ENCODE measurements at places on chromosomes 2 and 18. TPM values are rescaled to one million over a fixed set of nuclear protein-coding genes. Genes with fewer than 3 reads are reported as not detected.

- H3K36me3 ChIP-seq = no peaks in the 10 kb centered on the region
- H3K4me3 ChIP-seq = no peak overlapping the region
- H3K27ac ChIP-seq = no peak overlapping the region
- no peak for DNase-seq
- H3K4me1 ChIP-seq = no peaks in the 10 kb centered on the region
Measured at GRCh38 chr2:6474161-6475140, 391.3 kb downstream of the CMPK2 start.

- no peak overlapping the region for H3K4me3 ChIP-seq
- no peak for DNase-seq
- no peak overlapping the region for H3K27ac ChIP-seq
- H3K27me3 ChIP-seq = no peaks in the 10 kb centered on the region
- H3K36me3 ChIP-seq = no peaks in the 10 kb centered on the region
Measured at GRCh38 chr18:57547260-57547659, 39.2 kb downstream of the FECH start.

GRCh38 chr2:152028182-152028862, 70.5 kb downstream of the CACNB4 start:
- no peaks in the 10 kb centered on the region for H3K36me3 ChIP-seq
- peaks cover 5% of the 10 kb centered on the region for H3K4me1 ChIP-seq

HAAO gene
- 5.2 TPM for polyA plus RNA-seq

GRCh38 chr2:172062402-172063004, 22.8 kb upstream of the DLX1 start:
- no peak overlapping the region for H3K4me3 ChIP-seq
- no peak overlapping the region for H3K27ac ChIP-seq
- no peak for DNase-seq
- H3K4me1 ChIP-seq = no peaks in the 10 kb centered on the region
- H3K27me3 ChIP-seq = no peaks in the 10 kb centered on the region
- H3K36me3 ChIP-seq = peaks cover 24% of the 10 kb centered on the region

- H3K27ac ChIP-seq = no peak overlapping the region
- H3K36me3 ChIP-seq = no peaks in the 10 kb centered on the region
- no peak for DNase-seq
- H3K4me1 ChIP-seq = peaks cover 11% of the 10 kb centered on the region
- no peak overlapping the region for H3K4me3 ChIP-seq
- H3K27me3 ChIP-seq = no peaks in the 10 kb centered on the region
Measured at GRCh38 chr2:47620770-47621437, 162.0 kb upstream of the MSH6 start.

GRCh38 chr2:6994536-6995128, 77.4 kb downstream of the RNF144A start:
- H3K4me1 ChIP-seq = peaks cover 25% of the 10 kb centered on the region
- H3K27me3 ChIP-seq = no peaks in the 10 kb centered on the region
- H3K36me3 ChIP-seq = peaks cover 5% of the 10 kb centered on the region
- H3K4me3 ChIP-seq = no peak overlapping the region
- no peak for DNase-seq

All from naive B cell (primary cell).